Effector CD8-positive, alpha-beta T cell (primary cell): ENCODE measurements at places on chromosomes 7 and 10.

GRCh38 chr10:86167762-86168128 is 198.8 kb downstream of the GRID1 start:
- DNase-seq, result no peak

DNA sequence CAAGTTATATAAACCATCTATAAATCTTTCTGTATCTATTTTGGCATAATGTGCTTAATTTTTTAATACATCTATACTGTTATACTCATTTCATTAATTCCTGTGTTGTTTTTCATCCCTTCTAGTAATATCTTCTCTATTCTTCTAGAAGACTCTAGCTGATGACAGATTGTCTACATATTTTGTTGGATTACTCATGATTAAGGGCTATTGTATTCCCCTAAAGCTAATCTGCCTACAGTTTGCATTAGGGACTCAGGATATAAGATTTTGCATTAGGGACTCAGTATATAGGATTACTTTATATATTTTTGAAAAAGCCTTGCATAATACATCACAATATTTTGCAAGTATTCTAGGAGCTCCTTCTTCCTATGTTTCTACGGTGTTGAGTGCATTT is 8.3 kb upstream of the SEMA3A start:
- DNase-seq, result no peak

- no peak for DNase-seq
Measured at GRCh38 chr7:113109718-113110117, 8.6 kb downstream of the SMIM30 start.

DNA sequence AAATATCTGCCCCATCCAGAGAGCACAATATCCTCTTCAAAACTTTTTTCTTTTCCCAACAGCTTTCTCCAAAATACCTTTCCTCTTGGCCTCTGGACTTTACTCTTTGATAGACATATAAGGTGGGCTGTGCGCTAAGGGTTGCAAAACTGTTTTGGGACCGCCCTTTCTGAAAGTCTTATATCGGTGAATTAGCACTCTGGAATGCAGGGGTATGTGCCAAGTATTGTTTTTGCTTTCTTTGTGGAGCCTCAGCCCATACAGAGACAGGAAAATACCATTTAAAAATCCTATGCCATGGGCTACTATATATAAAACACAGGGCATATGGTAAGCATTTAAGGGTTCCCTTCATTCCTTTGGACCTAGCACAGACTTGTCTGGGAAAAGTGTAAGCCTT is 37.7 kb downstream of the PPP1R17 start:
- no peak for DNase-seq
